ENCODE measurements at places on chromosomes 5 and 9. TPM values are rescaled to one million over a fixed set of nuclear protein-coding genes. Genes with fewer than 3 reads are reported as not detected.

DNA sequence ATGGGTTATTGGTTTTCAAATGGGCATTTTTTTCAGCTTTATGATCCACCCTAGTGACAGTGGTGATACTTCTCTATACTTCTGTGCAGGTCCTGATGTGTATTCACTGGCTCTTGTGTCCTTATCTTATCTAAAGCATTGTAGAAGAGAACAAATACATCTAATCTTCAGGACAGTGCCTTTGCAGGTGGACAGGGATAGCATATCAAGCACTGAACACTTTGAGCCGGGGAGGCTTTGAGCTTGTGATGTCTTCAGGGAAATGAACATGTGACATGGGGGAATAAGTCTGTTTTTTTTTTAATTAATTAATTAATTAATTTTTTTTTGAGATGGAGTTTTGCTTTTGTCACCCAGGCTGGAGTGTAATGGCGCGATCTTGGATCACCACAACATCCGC is 115.5 kb upstream of the KLF4 start:
- no peak for ATAC-seq

GRCh38 chr9:84314306-84314705 is 26.3 kb downstream of the SLC28A3 start:
- no peak for ATAC-seq

- ATAC-seq = no peak
Measured at GRCh38 chr5:8660133-8660893, 791.4 kb downstream of the MTRR start.

- no peak for ATAC-seq
Measured at GRCh38 chr5:80061547-80061946, 26.4 kb downstream of the THBS4 start.

- no peak for ATAC-seq
Measured at GRCh38 chr9:742914-743589, 98.4 kb upstream of the DMRT1 start.

- ATAC-seq = no peak
Measured at GRCh38 chr9:110258690-110259091, 2.4 kb upstream of the TXN start.

DNA sequence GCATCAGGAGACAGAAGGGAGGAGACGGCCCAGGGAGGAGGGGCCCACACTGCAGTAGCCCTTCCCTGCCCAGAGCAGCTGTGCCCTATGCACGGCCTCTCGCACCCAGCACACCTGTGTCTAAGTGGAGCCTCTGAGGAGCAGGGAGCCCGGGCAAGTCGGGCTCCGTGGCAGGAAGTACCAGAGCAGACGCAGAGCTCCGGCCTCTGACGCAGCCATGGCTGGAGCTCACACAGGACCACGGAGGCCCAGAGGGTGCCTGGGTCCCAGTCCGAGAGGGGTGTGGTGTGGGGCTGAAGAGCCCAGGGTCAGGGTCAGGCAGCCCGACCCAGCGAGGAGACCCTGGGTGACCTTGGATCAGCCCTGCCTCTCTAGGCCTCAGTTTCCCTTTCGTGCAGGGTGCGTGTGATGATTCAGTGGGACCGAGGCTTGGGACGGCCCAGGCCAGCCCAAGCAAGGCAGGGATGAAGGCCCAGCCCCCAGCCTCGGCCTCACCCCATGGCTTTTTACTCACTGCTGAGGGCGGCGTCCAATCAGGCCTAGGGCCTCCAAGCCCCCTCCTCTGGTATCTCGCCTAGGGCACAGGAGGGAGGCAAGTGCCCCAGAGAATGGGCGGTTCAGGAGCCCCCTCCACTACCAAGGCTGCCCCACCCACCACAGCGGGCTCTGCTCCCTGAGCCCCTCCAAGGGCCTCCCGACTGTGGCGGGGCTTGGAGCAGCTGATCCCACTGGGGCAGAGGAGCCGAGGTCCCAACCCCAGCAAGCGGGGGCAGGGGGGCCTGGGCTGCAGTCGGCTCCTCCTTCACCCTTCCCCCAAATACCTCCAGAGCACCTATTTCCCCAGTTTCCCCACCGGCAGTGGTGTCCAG is 4.3 kb upstream of the AGPAT2 start:
- ATAC-seq = no peak

DNA sequence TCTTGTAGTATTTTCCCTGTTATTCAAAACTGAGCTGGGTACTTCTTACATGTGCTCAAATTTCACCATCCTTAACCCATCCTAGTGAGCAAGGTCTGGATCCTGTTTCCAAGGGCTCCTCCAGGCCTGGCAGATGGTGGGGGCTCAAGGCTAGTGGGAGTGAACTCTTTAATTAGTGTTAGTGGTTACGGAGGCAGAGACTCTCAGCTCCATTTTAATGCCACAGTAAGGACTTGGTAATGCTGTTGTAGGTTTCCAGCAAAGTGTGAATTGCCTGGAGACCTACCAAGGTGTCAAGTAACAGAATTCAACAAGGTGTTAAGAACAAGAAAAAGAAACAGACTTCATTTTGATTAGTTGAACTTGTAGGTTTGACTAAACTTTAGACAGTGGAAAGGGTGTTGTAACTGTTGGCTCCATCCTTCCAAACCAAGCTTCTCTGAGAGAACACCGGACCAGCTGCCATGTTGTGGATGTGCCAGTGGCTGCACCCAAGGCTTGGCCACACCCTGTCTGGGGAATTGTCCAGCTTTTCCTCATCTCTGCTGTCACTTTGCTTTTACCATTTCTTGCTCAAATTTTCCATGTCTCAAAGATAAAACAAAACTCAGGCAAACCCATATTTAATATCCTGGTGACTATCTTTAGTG is 98.7 kb downstream of the ADCY2 start:
- ATAC-seq = no peak

RAB3C gene
- total RNA-seq = 1.8 TPM

OBP2B gene
- not detected for total RNA-seq

KCNN2 gene
- 0.36 TPM for total RNA-seq
